ENCODE measurements at places on chromosomes 6 and 20. TPM values are rescaled to one million over a fixed set of nuclear protein-coding genes. Genes with fewer than 3 reads are reported as not detected.

The TRIM15 gene
- not detected for total RNA-seq

The C6orf52 gene
- total RNA-seq = 4.1 TPM

The MAS1 gene
- not detected for total RNA-seq

The TAAR5 gene
- not detected for total RNA-seq

The BLCAP gene
- total RNA-seq = 97.2 TPM

The GABRR1 gene
- not detected for total RNA-seq

The SIRPB1 gene
- not detected for total RNA-seq

GRCh38 chr20:48919882-48920526, 1.5 kb upstream of the ARFGEF2 start:
- peaks cover 18% of the 10 kb centered on the region for H3K27me3 ChIP-seq
- peak overlapping the region; percentile 99 for H3K27ac ChIP-seq
- peaks cover 28% of the 10 kb centered on the region for H3K4me1 ChIP-seq
- H3K4me3 ChIP-seq = peak overlapping the region; percentile 95

DNA sequence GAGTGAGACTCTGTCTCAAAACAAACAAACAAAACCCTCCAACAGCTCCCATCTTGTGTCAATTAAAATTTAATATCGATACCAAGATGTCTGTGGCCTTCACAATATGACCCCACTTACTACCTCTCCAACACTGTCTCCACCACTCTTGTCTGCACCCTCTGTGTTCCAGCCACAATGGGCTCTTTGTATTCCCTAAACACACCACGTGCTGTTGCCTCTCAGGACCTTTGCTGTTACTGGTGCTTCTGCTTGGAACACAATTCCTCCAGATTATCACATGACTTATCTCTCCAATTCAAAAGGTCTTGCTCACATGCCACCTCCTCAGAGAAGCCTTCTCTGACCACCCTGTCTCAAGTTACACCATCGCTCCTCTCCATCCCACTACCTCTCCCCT, 6.0 kb upstream of the HCK start:
- DNase-seq = no peak
- no peaks in the 10 kb centered on the region for H3K36me3 ChIP-seq
- peaks cover 4% of the 10 kb centered on the region for H3K27me3 ChIP-seq
- no peaks in the 10 kb centered on the region for H3K4me1 ChIP-seq
- H3K4me3 ChIP-seq = no peak overlapping the region

- peaks cover 1% of the 10 kb centered on the region for H3K27me3 ChIP-seq
- DNase-seq = no peak
- H3K36me3 ChIP-seq = no peaks in the 10 kb centered on the region
Measured at GRCh38 chr20:49969946-49970345, 12.8 kb upstream of the SNAI1 start.

DNA sequence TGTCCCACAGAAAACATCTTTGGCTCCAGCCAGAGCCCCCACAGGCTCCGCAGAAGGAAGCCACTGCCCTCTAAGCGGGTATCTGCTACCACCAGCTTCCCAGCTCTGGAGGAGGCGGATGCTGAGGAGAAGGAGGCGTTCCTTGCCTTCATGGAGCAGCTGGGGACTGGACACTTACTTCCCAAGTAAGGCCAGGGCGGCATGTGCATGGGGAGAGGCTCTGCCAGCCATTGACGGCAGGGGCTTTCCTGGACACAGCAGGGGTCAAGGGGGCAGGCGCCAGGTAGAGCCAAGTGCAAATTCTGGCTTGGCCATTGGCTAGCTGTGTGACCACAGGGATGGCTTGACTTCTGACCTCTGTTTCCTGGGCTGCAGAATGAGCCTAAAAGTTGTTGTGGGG, 17.8 kb downstream of the RAB44 start:
- H3K36me3 ChIP-seq = no peaks in the 10 kb centered on the region
- H3K27ac ChIP-seq = no peak overlapping the region
- H3K4me1 ChIP-seq = peaks cover 11% of the 10 kb centered on the region
- no peak overlapping the region for H3K4me3 ChIP-seq
- H3K27me3 ChIP-seq = peaks cover 7% of the 10 kb centered on the region

GRCh38 chr20:13046409-13046808, 37.6 kb downstream of the SPTLC3 start:
- no peak overlapping the region for H3K27ac ChIP-seq
- H3K36me3 ChIP-seq = no peaks in the 10 kb centered on the region
- H3K27me3 ChIP-seq = peaks cover 3% of the 10 kb centered on the region
- H3K4me1 ChIP-seq = no peaks in the 10 kb centered on the region
- no peak for DNase-seq

DNA sequence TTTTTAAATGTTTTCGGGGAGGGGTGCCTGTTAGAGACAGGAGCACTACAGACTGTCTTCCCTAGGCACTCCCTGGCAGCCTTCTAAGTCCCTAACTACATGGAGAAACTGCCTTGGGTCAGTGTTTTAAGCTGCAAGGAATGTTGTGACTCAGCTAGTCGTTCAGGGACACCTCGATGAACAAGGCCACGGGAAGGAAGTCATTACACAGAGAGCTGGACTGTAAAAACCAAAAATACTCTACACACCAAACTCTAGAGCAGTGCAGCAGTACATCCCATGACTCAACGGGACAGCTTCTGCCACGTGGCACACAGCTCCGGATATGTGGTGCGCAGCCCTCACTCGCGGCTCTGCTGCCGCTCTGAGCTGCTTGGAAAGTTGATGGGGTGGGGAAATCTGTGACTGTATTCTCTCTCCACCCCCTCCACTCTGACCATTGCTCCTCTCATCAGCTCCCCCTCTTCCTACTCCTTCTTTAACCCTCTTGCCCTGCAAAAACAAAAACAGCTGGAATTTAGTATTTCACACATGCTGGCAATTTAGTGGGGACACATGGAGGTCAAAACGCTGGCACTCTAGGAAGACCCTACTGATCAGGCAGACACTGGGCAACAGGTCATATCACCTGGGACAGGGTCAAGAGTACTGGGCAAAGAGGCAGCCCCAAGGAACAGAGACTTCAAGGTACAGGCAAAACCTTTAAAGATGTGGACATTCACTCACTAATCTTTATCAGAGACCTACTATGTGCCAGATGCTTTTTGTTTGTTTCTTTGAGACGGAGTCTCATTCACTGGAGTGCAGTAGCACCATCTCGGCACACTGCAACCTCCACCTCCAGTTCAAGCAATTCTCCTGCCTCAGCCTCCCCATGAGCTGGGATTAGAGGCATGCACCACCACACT, 10.9 kb upstream of the LPIN3 start:
- no peaks in the 10 kb centered on the region for H3K36me3 ChIP-seq
- DNase-seq = no peak
- peaks cover 4% of the 10 kb centered on the region for H3K27me3 ChIP-seq
- H3K4me1 ChIP-seq = no peaks in the 10 kb centered on the region

- H3K4me1 ChIP-seq = peaks cover 11% of the 10 kb centered on the region
- H3K36me3 ChIP-seq = no peaks in the 10 kb centered on the region
- no peak overlapping the region for H3K27ac ChIP-seq
- H3K27me3 ChIP-seq = peaks cover 1% of the 10 kb centered on the region
- no peak for DNase-seq
Measured at GRCh38 chr6:87341899-87342298, 2.7 kb upstream of the C6orf163 start.

- H3K36me3 ChIP-seq = no peaks in the 10 kb centered on the region
- H3K4me3 ChIP-seq = no peak overlapping the region
- peaks cover 4% of the 10 kb centered on the region for H3K27me3 ChIP-seq
- H3K4me1 ChIP-seq = peaks cover 8% of the 10 kb centered on the region
- no peak overlapping the region for H3K27ac ChIP-seq
Measured at GRCh38 chr6:107121964-107122495, 6.7 kb upstream of the BEND3 start.

- H3K4me3 ChIP-seq = no peak overlapping the region
- no peak for DNase-seq
- H3K36me3 ChIP-seq = no peaks in the 10 kb centered on the region
- peaks cover 6% of the 10 kb centered on the region for H3K4me1 ChIP-seq
- no peak overlapping the region for H3K27ac ChIP-seq
- peaks cover 2% of the 10 kb centered on the region for H3K27me3 ChIP-seq
Measured at GRCh38 chr6:138832182-138832581, 36.3 kb downstream of the ECT2L start.

DNA sequence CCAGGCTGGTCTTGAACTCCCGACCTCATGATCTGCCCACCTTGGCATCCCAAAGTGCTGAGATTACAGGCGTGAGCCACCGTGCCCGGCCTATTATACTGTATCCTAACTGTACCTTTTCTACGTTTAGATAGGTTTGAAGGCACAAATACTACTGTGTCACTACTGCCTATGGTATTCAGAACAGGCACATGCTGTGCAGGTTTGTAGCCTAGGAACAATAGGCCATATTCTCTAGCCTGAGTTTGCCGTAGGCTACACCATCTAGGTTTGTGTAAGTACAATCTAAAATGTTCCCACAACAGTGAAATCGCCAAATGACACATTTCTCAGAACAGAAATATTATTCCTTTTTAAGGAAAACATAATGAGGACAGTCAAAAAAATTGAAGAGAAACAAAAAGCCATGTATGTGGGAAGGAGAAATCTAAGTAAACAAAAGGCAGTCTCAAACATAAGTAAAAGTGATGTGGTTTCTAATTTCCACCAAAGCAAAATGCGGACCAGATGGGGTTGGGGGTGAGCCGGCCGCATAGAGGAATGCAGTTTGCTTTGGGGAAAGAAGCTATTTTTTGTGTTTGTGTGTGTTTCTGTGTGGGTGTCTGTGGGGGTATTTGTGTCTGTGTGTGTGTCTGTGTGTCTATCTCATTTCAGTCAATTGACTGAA, 192.6 kb upstream of the SALL4 start:
- no peaks in the 10 kb centered on the region for H3K4me1 ChIP-seq
- H3K27ac ChIP-seq = no peak overlapping the region
- peaks cover 4% of the 10 kb centered on the region for H3K36me3 ChIP-seq
- no peak overlapping the region for H3K4me3 ChIP-seq
- no peak for DNase-seq
- no peaks in the 10 kb centered on the region for H3K27me3 ChIP-seq

GRCh38 chr6:132087391-132087790, 136.2 kb upstream of the CCN2 start:
- peaks cover 3% of the 10 kb centered on the region for H3K4me1 ChIP-seq
- DNase-seq = no peak
- no peaks in the 10 kb centered on the region for H3K36me3 ChIP-seq

Data from glutamatergic neuron (in vitro differentiated cells).